Astrocyte of the spinal cord (primary cell): ENCODE measurements at places on chromosomes 2 and 18.
A peak's percentile ranks its signal among the peaks of the same experiment; 100 is the strongest.

GRCh38 chr2:36485521-36485920 lies 112.4 kb downstream of the FEZ2 start:
- peak; percentile 84 for DNase-seq

DNA sequence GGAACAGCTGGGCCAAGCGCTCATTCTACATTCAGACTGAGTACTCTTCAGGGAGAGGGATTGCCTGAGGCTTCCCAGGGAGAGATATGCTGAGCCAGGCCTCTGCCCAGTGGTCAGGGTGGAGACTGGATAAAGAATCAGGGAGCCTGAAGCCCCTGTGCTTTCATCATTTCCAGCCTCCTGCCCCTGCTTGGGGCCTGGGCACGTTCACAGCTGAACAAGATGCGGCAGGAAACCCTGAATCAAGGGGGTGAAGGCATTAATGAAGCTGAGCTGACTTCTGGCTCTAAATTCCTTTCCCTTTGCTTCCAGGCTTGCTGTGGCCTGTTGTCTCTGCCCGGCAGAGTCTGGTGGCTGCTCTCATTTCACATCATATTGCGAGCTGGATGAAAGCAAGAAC lies 35.0 kb downstream of the RPL37A start:
- no peak for DNase-seq

- no peak for DNase-seq
Measured at GRCh38 chr18:13676471-13676870, 49.9 kb downstream of the FAM210A start.

- no peak for DNase-seq
Measured at GRCh38 chr2:212745359-212745758, 206.8 kb upstream of the ERBB4 start.

GRCh38 chr2:27324720-27325119 lies 1.8 kb upstream of the MPV17 start:
- DNase-seq, result no peak

GRCh38 chr18:25019086-25019860 lies 332.7 kb downstream of the ZNF521 start:
- DNase-seq, result no peak

DNA sequence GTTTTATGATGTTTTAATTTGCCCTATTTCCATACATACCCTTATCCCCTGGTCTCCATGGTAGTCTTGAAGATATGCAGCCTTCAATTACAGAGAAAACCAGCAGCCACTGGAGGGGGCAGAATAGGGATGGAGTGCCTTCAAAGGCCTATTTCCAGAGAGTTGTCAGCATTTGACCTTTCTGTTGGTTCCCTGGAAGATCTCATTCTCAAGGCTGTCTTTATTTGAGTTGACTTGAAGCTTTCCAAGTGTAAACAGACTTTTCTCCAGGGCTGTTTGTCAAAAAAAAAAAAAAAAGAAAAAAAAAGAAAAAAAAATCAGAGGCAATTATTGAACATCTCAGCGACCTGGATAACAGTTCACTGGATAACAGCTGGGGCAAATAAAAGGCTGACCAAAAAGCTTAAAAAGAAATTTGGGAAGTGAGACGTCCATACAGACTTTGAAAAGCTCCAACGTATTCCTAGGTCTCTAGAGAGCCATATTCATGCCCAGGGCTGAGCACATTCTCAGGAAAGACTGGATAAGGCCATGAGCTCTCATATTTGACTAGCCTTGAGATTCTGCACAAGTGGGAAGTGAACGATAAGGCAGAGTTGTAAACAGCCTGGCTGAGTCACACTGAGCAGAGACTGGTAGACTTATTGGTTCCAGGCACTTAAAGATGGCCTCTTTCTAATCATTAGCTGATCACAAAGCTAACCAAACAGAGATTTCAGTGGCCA lies 126.6 kb downstream of the VAPA start:
- no peak for DNase-seq

GRCh38 chr2:223882715-223883114 lies 45.3 kb upstream of the AP1S3 start:
- no peak for DNase-seq

- no peak for DNase-seq
Measured at GRCh38 chr2:57725337-57725947, 321.2 kb upstream of the VRK2 start.

DNA sequence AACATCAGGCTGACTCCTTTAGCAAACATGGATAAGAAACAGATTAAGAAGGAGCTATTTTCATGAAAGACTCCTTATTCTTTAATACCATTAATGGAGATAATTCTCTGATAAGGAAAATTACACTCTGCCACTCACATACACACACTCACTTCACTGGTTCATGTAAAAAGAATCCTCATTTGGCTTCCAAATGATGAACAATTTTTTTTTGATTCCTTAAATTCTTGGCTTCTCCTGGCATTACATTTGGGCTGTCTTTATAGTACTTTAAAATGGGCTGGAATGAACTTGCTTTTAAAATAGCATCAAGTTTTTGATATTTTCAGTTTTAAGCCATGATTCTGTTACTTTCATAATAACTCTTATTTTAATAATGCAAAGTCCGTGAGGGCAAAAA lies 328.6 kb downstream of the SLC8A1 start:
- DNase-seq, result no peak

- DNase-seq, result no peak
Measured at GRCh38 chr18:3648200-3648599, 198.2 kb downstream of the TGIF1 start.

DNA sequence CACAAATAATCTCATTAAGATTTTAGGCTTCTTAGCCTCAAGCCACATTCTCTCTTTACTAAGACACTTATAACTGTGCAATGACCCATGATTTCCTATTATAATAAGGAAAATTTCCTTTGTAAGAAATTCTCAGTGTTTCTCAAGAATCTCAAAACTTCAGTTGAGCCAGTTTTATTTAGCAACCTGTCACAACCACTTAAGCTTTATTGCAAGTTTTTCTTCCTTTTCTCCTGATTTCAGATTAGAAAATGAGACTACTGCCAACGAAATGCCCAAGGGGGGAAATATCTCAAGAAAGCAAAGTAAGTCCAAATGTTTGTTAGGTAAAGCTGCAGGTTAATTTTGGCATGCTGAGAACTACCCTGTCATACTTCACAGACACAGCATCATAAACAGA lies 178.5 kb downstream of the THADA start:
- DNase-seq, result no peak

- DNase-seq, result no peak
Measured at GRCh38 chr18:27652480-27653121, 467.5 kb upstream of the CHST9 start.

DNA sequence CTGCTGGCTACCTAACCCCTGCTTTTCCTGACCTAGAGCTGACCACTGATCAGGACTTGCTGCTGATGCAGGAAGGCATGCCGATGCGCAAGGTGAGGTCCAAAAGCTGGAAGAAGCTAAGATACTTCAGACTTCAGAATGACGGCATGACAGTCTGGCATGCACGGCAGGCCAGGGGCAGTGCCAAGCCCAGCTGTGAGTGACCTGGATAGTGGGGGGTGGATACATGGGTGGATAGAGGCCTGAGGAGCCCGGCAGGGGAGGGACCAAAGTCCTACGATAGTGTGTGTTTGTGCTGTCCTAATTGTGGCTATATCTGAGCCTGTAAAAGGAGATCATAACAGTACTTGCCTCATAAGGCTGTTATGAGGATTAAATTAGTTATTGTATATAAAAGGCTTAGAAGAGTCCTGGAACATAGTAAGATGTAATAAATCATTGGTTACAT lies 8.2 kb downstream of the PLCD4 start:
- DNase-seq, result no peak

DNA sequence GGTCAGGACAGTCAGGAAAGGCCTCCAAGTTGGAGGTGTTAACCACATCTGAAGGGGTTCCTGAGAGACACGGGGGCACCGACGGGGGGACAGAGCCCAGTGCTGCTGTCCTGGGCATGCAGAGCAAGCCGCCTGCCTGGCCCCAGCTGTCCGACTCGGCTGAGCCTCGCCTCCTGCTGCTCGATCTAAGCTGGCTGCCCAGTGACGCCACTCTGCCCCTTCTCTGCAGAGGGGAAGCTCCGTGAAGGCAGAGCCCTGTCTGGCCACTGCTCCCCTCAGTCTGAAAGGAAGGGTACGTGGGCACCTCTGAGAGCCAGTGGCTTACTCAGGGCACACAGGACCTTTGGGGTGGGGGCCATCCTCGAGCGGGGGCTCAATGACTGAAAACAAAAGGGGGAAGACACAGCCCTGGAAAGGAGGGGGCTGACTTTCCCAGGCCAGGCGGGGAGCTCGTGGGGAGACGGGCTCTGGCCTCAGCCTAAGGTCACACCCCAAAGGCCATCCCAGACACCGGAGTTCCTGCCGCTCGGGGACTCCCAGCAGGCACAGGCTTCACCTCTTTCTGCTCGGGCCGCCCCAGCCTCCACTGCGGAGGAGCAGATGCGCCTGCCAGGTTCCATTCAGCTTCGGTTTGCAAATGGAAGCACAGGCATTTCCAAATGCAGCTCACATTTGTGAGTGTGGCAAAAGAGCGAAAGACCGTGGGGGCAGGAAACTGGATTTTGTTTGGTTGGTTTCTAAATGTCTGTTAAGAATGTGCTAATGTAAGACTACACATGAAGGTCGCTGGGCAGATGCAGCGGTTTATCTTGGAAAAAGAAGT lies 136.9 kb downstream of the HDAC4 start:
- no peak for DNase-seq

DNA sequence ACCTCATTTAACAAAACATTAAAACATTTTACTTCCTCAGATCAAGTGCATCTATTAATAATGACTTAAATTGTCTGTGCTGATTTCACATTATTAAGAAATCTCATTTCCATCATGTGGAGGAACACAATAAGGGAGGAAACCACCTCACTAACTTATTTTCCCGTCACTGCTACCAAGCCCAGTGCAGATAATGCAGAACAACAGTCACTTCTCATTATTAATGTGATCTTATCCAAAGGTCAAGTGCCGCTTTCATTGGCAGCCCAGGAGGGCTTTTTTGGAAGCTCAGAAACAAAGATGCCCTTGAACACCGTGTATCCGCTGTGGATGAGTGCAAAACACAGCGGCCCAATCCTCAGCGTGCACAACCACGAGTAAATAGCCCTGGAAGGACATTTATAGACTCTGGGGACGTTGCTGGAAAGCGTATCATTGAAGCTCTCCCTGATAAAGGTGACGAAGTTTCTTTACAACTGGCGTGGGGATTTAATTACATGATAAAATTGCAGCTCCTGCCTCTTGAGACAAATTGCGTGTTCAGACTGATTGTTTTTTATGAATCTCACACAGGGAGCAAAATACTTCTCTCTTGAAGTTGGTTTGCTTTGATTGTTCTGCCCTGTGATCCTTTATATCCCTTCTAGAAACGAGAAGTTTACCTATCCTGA lies 13.2 kb downstream of the ASB18 start:
- no peak for DNase-seq

- peak; percentile 37 for DNase-seq
Measured at GRCh38 chr2:152577579-152577978, 139.7 kb downstream of the PRPF40A start.

- no peak for DNase-seq
Measured at GRCh38 chr2:120579916-120580685, 155.6 kb upstream of the GLI2 start.

DNA sequence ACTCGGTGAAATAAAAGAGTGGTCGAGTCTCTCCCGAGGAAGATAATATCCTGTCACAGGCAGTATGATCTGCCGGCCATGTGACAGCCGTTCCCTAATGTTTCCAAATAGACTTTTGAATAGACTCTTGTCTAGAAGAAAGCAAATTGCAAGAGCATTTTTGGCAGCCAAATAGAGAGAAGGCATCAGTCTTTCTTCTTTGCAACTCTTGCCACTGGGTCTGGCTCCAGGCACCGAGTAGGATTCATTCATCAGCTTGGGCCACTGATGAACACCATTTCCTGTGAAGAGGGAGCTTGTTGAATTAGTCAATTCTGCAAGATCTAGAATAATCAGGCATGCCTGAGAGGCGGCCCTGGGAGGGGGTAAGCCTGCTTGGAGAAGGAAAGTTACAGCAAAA lies 165.6 kb downstream of the KLHL29 start:
- DNase-seq, result peak; percentile 27

- DNase-seq, result no peak
Measured at GRCh38 chr2:175557810-175558377, 376.4 kb upstream of the ATP5MC3 start.

- DNase-seq, result no peak
Measured at GRCh38 chr2:26035090-26035743, 1.3 kb downstream of the RAB10 start.

DNA sequence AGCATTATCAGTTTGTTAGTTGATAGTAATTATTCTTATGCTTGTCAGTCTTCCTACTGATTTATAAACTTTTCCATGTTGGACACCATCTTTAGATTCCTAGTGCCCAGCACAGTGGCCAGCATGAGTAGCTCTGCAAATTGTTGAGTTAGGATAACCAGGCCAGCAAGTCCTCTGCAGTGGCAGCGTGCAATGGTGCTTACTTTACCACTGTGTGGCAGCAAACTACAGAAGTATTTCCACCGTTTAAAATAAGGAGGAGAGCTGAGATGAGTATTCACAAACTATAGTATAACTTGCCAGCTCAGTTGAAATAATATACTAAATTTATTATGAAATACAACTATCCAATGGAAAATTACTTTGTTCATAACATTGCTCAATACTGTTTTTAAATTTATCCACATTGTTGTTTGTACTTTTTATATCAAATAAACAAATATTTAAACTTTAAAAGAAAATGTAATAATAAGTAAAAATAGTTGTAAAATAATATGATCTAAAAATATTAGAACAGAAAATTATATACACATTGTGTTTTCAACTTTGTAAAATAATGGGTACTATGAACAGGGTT lies 9.3 kb upstream of the THADA start:
- DNase-seq, result peak; percentile 63

DNA sequence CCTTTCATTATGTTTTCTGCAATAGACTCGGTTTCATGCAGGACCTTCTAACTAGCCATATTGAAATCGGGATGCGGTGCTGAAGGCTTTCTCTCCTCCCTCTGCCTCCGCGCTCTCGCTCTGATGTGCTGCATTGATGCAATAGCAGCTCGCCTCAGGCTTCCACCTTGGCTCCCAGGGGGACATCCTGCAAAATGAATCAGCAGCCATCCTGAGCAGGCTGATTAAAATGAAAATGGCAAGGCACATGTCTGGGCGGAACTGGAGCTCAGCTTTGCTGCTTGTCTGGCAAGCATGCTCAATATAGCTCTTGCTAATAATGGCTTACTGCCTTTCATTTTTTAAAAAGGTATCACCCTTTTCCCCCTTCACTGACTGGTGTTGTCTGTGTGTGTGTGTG lies 806 bp upstream of the MYT1L start:
- DNase-seq, result no peak

DNA sequence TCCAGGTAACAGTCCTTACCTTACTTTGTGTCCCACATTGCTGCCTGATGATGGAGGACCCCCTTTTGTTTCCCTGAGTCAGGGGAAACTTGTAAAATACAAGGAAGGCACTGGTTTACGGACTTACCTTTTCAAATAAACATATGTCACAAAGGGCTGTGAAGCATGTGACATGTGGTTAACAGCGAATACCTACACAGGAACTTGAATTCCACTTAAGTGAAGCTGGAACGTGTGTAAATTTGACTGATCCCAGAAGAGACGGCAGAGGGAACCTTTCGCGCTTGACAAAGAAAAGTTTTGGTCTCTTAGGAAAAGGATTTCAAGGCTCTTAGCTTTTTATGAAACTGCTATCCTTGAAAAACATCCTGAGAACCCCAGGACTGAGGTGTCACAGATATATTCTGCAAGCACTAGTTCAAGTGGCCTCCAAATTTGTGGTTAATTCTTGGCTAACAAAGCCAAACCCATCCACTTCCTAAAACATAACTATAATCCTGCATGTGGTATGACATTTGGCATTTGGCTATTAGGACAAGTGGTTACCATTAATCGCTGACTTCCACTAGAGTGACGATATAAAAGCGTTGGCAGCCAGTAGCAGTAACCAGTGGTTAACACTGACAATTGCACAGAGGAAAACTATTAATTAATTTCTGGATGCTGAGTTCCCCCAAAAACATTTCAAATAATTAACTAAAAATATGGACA lies 55.6 kb downstream of the ITGB6 start:
- DNase-seq, result no peak
